ENCODE measurements at places on chromosomes 3 and 15. TPM values are rescaled to one million over a fixed set of nuclear protein-coding genes. Genes with fewer than 3 reads are reported as not detected.
A peak's percentile ranks its signal among the peaks of the same experiment; 100 is the strongest.

DNA sequence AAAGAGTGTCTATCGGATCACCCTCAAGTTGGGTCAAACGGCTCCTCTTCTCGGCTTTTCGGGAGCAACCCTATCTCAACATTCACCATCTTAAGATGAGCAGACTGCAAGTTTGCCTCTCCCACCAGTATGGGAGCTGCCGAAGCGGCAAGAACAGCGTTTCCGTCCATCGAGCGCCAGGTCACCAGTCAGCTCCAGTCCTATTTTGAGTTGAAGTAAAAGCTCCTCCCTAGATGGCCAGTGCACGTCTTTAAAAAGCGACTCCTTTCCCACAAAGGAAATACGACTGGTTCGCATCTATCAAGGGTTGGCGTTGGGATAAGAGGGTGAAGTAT, 369 bp upstream of the U2SURP start:
- H3K4me1 ChIP-seq = no peaks in the 10 kb centered on the region
- peak overlapping the region; percentile 65 for H3K27ac ChIP-seq

DNA sequence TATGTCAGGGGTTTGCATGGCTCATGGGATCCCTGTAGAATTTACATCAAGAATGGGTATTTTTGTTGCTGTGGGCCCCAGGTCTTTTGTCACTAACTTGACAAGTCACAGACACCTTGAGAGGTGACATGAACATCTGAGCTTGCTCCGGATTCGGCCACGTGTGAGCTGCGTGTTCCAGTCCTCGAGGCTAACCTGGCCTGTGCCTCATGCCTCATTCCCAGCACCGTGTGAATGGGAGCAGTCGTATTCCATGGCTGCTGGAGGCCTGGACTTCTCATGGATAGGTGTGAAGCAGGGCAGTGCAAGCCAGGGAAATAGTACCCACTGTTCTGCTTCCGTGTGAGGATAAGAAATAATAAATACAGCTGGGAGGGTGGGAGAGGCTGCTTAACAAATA, 423.5 kb downstream of the OCA2 start:
- no peak for DNase-seq
- no peaks in the 10 kb centered on the region for H3K27me3 ChIP-seq
- no peaks in the 10 kb centered on the region for H3K36me3 ChIP-seq
- no peak overlapping the region for H3K4me3 ChIP-seq
- H3K27ac ChIP-seq = no peak overlapping the region

DNA sequence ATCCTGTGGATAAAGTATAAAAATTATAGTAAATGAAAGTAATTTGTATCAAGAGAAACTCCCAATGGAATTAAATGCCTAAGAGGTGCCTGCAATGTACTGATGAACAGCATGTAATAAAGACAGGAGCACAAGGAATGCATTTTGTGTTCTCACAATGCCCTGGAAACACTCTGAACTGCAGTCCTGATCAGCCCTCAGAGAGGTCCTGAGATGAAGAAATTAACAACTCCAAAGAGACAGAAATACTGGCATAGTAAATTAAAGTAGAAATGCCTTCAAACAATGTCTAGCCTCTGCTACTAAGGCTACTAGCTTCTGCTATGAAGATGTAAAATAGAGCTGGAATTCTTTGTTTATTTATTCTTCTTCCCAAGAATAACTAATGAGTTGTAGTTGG, 59.9 kb downstream of the CFAP20DC start:
- H3K27me3 ChIP-seq = no peaks in the 10 kb centered on the region
- DNase-seq = no peak
- no peak overlapping the region for H3K4me3 ChIP-seq

GRCh38 chr3:157330206-157330605, 106.4 kb upstream of the PTX3 start:
- H3K4me1 ChIP-seq = no peaks in the 10 kb centered on the region
- H3K27ac ChIP-seq = no peak overlapping the region
- DNase-seq = no peak
- no peak overlapping the region for H3K4me3 ChIP-seq

GRCh38 chr3:12902181-12902999, 61.0 kb upstream of the RPL32 start:
- no peak for DNase-seq
- H3K4me3 ChIP-seq = no peak overlapping the region
- no peaks in the 10 kb centered on the region for H3K4me1 ChIP-seq
- H3K27ac ChIP-seq = no peak overlapping the region
- H3K36me3 ChIP-seq = no peaks in the 10 kb centered on the region
- no peaks in the 10 kb centered on the region for H3K27me3 ChIP-seq

GRCh38 chr3:38173834-38174418, 8.6 kb downstream of the OXSR1 start:
- no peak for DNase-seq
- H3K36me3 ChIP-seq = peaks cover 2% of the 10 kb centered on the region
- H3K4me1 ChIP-seq = peaks cover 4% of the 10 kb centered on the region
- no peak overlapping the region for H3K27ac ChIP-seq
- H3K27me3 ChIP-seq = no peaks in the 10 kb centered on the region

DNA sequence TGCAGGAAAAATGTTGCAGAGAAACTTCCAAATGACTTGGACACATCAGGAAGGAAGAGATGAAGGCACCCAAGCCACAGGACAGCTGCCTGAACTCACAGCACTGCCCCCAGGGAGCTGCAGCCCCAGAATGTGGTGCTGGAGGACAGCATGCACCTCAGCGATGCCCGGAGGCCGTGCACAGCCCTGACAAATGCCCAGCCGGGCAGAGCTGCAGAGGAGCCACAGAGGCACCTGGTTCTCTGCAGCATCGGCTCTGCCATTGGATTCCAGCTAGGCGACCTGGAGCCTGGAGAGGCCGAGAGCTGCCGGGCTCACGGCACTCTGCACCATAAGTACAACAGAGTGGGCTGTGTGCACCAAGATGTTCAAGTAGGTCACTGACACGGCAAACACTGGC, 97.5 kb downstream of the OCA2 start:
- H3K27ac ChIP-seq = no peak overlapping the region
- no peak for DNase-seq
- H3K4me3 ChIP-seq = no peak overlapping the region
- H3K4me1 ChIP-seq = no peaks in the 10 kb centered on the region
- no peaks in the 10 kb centered on the region for H3K36me3 ChIP-seq

GRCh38 chr15:40463886-40464545, 6.8 kb upstream of the CHST14 start:
- H3K4me1 ChIP-seq = no peaks in the 10 kb centered on the region
- H3K4me3 ChIP-seq = no peak overlapping the region
- no peaks in the 10 kb centered on the region for H3K36me3 ChIP-seq
- no peaks in the 10 kb centered on the region for H3K27me3 ChIP-seq

- H3K36me3 ChIP-seq = no peaks in the 10 kb centered on the region
- H3K27ac ChIP-seq = no peak overlapping the region
- no peaks in the 10 kb centered on the region for H3K4me1 ChIP-seq
- no peak overlapping the region for H3K4me3 ChIP-seq
- H3K27me3 ChIP-seq = no peaks in the 10 kb centered on the region
- DNase-seq = peak; percentile 55
Observed at GRCh38 chr15:29475096-29475495, 205.5 kb upstream of the NSMCE3 start.

GRCh38 chr3:154224366-154224765, 99.9 kb downstream of the DHX36 start:
- H3K36me3 ChIP-seq = peaks cover 4% of the 10 kb centered on the region
- H3K4me1 ChIP-seq = no peaks in the 10 kb centered on the region

GRCh38 chr3:126051234-126051633, 32.7 kb downstream of the SLC41A3 start:
- peaks cover 4% of the 10 kb centered on the region for H3K36me3 ChIP-seq
- H3K27me3 ChIP-seq = no peaks in the 10 kb centered on the region
- no peak overlapping the region for H3K4me3 ChIP-seq
- no peak for DNase-seq
- no peaks in the 10 kb centered on the region for H3K4me1 ChIP-seq
- no peak overlapping the region for H3K27ac ChIP-seq

DNA sequence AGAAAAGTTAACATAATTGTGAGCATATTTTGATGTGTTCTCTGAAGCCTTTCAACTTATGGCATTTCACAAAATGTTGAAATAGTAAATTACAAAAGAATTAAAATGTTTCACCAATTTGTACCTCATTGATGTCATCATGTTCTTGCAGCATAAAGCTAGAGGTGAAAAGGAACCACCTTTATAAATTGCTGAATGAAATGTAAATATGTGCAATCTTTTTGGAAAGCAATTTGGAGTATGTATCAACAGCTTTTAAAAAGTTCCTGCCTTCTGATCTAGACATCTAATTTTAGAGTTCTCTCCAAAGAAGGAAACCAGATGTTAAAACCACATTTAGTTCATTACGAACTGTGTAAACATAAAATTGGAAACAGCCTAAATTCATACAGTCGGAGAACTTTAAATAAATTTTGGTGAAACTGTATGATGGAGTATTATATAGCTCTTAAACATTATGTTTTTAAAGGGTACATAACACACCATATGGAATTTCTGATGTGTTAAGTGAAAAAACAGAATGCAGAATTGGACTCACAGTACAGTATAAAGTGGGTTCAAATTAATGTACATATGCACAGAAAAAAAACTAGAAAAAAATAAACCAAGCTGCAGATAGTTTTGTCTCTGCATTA, 311.2 kb upstream of the NAALADL2 start:
- H3K36me3 ChIP-seq = no peaks in the 10 kb centered on the region
- no peaks in the 10 kb centered on the region for H3K4me1 ChIP-seq
- no peaks in the 10 kb centered on the region for H3K27me3 ChIP-seq
- no peak overlapping the region for H3K4me3 ChIP-seq
- DNase-seq = no peak

DNA sequence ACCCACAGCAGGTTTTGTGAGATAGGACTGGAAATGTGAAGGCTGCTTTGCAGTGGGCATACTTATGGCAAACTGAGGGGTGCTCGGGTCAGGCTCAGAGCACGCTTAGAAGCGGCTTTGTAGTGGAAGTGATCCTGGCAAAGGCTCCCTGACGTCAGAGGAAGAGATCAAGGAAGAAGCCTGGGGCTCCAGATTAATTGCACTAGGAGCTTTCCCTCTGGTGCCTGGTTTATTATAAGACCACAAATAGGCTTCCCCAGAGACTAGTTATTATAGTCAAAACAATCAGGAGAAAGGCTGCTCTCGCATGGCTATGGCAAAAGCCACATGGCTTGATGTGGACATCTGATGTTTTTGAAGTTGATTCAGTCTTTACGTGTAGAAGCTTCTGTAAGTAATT, 515.1 kb downstream of the GABRG3 start:
- H3K4me3 ChIP-seq = no peak overlapping the region
- no peaks in the 10 kb centered on the region for H3K36me3 ChIP-seq
- H3K4me1 ChIP-seq = no peaks in the 10 kb centered on the region
- no peak overlapping the region for H3K27ac ChIP-seq
- DNase-seq = no peak

GRCh38 chr3:20669675-20670074, 483.7 kb upstream of the SGO1 start:
- H3K4me1 ChIP-seq = no peaks in the 10 kb centered on the region
- H3K36me3 ChIP-seq = no peaks in the 10 kb centered on the region
- no peaks in the 10 kb centered on the region for H3K27me3 ChIP-seq
- no peak overlapping the region for H3K4me3 ChIP-seq
- no peak overlapping the region for H3K27ac ChIP-seq

- no peak for DNase-seq
- no peaks in the 10 kb centered on the region for H3K4me1 ChIP-seq
- H3K4me3 ChIP-seq = no peak overlapping the region
- H3K27ac ChIP-seq = no peak overlapping the region
- H3K36me3 ChIP-seq = no peaks in the 10 kb centered on the region
Observed at GRCh38 chr3:9151240-9151639, 98.2 kb downstream of the SRGAP3 start.

GRCh38 chr3:89685731-89686130, 578.3 kb downstream of the EPHA3 start:
- H3K36me3 ChIP-seq = no peaks in the 10 kb centered on the region
- DNase-seq = no peak
- no peaks in the 10 kb centered on the region for H3K27me3 ChIP-seq

- H3K4me1 ChIP-seq = no peaks in the 10 kb centered on the region
- no peak overlapping the region for H3K27ac ChIP-seq
- no peak for DNase-seq
- no peaks in the 10 kb centered on the region for H3K27me3 ChIP-seq
- H3K4me3 ChIP-seq = no peak overlapping the region
Observed at GRCh38 chr3:189982321-189982945, 138.3 kb downstream of the P3H2 start.

DNA sequence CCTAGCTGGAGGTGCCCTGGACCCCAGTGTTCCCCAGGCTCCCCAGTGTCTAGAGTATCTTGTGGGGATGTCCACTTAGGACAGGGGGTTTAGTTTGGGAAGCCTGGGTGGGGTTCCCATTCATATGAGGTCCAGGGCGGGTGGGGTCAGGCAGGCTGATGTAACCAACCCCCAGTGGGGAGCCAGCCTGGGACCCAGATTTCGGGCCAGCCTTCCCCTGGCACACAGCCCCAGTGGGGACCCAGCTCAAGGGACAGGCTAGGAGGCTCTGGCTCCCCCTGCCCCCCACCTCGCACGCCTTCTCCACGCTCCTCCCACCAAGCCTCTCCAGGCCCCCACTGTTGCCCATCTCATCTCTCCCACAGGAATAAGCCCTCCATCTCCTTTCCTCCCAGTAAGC, 323.5 kb downstream of the UACA start:
- DNase-seq = no peak
- no peaks in the 10 kb centered on the region for H3K27me3 ChIP-seq
- no peak overlapping the region for H3K27ac ChIP-seq
- H3K4me3 ChIP-seq = no peak overlapping the region

GRCh38 chr15:72227192-72227586, 3.8 kb downstream of the PKM start:
- H3K36me3 ChIP-seq = no peaks in the 10 kb centered on the region
- H3K27ac ChIP-seq = no peak overlapping the region
- H3K4me1 ChIP-seq = no peaks in the 10 kb centered on the region
- no peak overlapping the region for H3K4me3 ChIP-seq
- no peaks in the 10 kb centered on the region for H3K27me3 ChIP-seq

DNA sequence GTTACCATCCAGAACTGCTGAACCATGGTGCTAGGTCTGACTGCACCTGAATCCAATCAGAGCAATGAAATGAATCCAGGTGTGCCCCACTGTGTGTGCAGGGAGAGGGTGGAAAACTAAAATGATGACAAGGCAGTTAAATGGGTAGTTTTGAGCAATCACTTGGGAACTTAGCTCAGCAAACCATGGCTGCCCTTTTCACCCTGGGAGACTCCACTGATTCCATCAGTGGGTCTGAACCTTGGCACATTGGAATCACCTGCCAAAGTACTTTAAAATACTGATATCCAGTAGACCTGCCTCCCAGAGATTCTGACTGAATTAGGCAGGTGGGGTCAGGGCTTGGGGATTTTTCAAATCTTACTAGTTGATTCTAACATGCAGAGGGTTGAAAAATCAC, 59.8 kb upstream of the USP3 start:
- no peaks in the 10 kb centered on the region for H3K36me3 ChIP-seq
- DNase-seq = no peak
- no peak overlapping the region for H3K27ac ChIP-seq

GRCh38 chr3:161737171-161737570, 240.6 kb downstream of the OTOL1 start:
- H3K36me3 ChIP-seq = no peaks in the 10 kb centered on the region
- no peak overlapping the region for H3K4me3 ChIP-seq
- H3K27ac ChIP-seq = no peak overlapping the region
- no peaks in the 10 kb centered on the region for H3K4me1 ChIP-seq
- no peak for DNase-seq

GRCh38 chr3:76859596-76859995, 180.3 kb upstream of the ROBO2 start:
- no peaks in the 10 kb centered on the region for H3K36me3 ChIP-seq
- DNase-seq = no peak
- no peak overlapping the region for H3K27ac ChIP-seq
- no peak overlapping the region for H3K4me3 ChIP-seq

The AP3B2 gene
- 0.42 TPM for total RNA-seq

The GHRL gene
- total RNA-seq = 1.6 TPM

The POTEB3 gene
- not detected for total RNA-seq

The PIK3CB gene
- 29.8 TPM for total RNA-seq

The C3orf18 gene
- 15.9 TPM for total RNA-seq

The GRK7 gene
- not detected for total RNA-seq

The SLC12A1 gene
- 0.81 TPM for total RNA-seq

The C2CD4A gene
- 0.19 TPM for total RNA-seq

The BRPF1 gene
- total RNA-seq = 16.6 TPM

Data from aorta (tissue), 5 donors.